ENCODE measurements at places on chromosomes 3 and 15. TPM values are rescaled to one million over a fixed set of nuclear protein-coding genes. Genes with fewer than 3 reads are reported as not detected.

DNA sequence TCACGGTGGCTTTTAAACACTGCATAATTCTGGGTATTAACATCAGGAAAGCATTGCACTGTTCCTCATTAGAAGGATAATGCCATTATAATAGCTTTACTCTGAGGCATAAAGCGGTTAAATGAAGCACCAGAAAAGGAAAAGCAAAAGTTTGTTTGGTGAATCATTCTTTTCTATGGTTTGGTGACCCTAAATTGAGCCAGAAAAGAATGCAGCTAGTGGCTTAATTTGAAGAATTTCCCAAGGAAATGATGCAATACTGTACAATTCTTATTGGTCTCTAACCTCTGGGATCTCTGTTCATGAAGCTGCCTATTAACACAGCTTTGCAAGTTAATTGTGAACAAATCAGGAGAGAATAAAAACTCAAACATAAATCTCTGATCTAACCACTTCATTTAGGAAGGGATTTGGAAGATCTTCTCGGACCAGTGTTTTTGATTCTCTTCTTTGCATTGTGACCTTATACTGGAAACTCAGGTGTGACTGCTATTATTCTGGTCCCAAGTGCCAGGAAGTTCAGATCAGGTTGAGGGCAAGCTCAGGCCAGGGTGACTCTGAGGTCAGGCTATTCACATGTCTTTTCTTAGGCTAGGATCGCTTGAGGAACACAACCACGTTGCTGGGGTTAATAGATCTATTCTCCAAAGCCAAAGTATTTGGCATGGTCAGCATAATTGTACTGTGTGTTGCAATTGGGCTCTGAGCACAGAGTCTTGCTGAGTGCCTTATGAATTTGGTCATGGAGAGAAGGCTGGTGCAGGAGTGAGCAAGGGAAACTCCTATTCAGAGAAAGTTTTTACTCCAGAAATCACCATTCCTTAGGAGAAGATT, 11.3 kb upstream of the DLG1 start:
- H3K4me1 ChIP-seq = no peaks in the 10 kb centered on the region
- no peak overlapping the region for H3K4me3 ChIP-seq
- no peak for DNase-seq
- peaks cover 40% of the 10 kb centered on the region for H3K27me3 ChIP-seq
- H3K27ac ChIP-seq = no peak overlapping the region

Gene BFSP2
- total RNA-seq = not detected

DNA sequence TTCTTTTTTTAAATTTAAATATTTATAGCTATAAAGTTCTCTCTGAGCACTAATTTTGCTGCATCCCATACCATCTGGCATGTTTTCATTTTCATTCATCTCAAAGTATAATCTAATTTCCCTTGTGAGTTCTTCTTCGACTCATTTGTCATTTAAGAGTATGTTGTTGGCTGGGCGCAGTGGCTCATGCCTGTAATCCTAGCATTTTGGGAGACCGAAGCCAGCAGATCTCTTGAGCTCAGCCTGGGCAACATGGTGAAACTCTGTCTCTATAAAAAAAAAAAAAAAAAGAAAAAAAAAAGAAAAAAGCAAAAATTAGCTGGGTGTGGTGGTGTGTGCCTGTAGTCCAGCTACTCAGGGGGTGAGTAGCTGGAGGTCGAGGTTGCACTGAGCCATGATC, 34.8 kb downstream of the MAP1A start:
- H3K27ac ChIP-seq = no peak overlapping the region
- H3K4me3 ChIP-seq = no peak overlapping the region
- H3K36me3 ChIP-seq = no peaks in the 10 kb centered on the region
- no peaks in the 10 kb centered on the region for H3K27me3 ChIP-seq
- no peak for DNase-seq
- no peaks in the 10 kb centered on the region for H3K4me1 ChIP-seq

GRCh38 chr3:2656806-2657777, 453.1 kb downstream of the IL5RA start:
- H3K4me3 ChIP-seq = no peak overlapping the region
- H3K36me3 ChIP-seq = no peaks in the 10 kb centered on the region
- H3K27me3 ChIP-seq = no peaks in the 10 kb centered on the region
- H3K4me1 ChIP-seq = no peaks in the 10 kb centered on the region
- no peak for DNase-seq

GRCh38 chr3:153127788-153128187, 34.2 kb upstream of the RAP2B start:
- no peaks in the 10 kb centered on the region for H3K4me1 ChIP-seq
- DNase-seq = no peak
- H3K4me3 ChIP-seq = no peak overlapping the region
- H3K36me3 ChIP-seq = no peaks in the 10 kb centered on the region
- H3K27me3 ChIP-seq = no peaks in the 10 kb centered on the region

DNA sequence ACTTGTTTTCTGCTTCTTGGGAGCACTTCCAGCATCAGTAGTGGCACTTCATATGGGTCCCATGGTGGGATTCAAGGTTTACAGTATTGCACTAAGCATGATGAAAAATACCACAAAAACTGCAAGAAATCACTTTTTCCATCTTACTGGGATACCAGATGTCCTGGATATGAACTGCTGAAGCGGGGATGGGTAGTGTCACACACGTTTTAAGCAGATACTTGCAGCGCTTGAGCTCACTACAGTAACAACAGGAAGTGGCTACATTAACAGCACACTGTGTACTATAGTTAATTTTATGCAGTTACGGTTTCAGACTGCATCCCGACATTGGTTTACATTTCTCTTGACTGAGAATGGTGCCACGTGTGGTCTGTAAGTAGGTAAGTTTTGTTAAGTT, 3.5 kb upstream of the ISG20 start:
- H3K4me1 ChIP-seq = peaks cover 11% of the 10 kb centered on the region
- no peak overlapping the region for H3K4me3 ChIP-seq
- no peaks in the 10 kb centered on the region for H3K27me3 ChIP-seq
- DNase-seq = no peak

DNA sequence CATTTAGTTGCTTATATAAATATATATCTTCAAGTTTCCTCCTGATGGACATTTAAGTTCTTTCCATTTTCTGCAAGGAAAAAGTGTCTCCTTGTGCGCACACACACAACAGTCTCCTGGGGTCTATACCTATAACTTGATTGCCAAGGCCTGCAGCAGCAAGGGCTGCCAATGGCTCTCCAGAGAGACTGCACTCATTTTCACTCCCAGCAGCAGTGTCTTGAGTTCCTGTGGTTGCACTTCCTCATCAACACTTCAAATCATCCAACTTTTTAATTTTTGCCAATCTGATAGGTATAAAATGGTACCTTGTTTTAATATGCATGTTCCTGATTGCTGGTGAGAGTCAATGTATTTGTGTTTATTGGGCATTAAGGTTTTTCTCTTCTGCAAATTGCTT, 23.1 kb downstream of the TNFAIP8L3 start:
- H3K36me3 ChIP-seq = no peaks in the 10 kb centered on the region
- peaks cover 29% of the 10 kb centered on the region for H3K27me3 ChIP-seq
- H3K27ac ChIP-seq = no peak overlapping the region
- no peak for DNase-seq
- H3K4me1 ChIP-seq = no peaks in the 10 kb centered on the region

- H3K27me3 ChIP-seq = no peaks in the 10 kb centered on the region
- no peaks in the 10 kb centered on the region for H3K36me3 ChIP-seq
- peak; percentile 55 for DNase-seq
- H3K4me3 ChIP-seq = no peak overlapping the region
These were observed 110.3 kb downstream of the LSM3 start for GRCh38 chr3:14288833-14289451.

- H3K27me3 ChIP-seq = no peaks in the 10 kb centered on the region
- peaks cover 27% of the 10 kb centered on the region for H3K4me1 ChIP-seq
- H3K27ac ChIP-seq = no peak overlapping the region
- H3K36me3 ChIP-seq = no peaks in the 10 kb centered on the region
These were observed 67.9 kb upstream of the HEG1 start for GRCh38 chr3:125123451-125124305.

Gene DNAJA4
- 18.6 TPM for total RNA-seq

DNA sequence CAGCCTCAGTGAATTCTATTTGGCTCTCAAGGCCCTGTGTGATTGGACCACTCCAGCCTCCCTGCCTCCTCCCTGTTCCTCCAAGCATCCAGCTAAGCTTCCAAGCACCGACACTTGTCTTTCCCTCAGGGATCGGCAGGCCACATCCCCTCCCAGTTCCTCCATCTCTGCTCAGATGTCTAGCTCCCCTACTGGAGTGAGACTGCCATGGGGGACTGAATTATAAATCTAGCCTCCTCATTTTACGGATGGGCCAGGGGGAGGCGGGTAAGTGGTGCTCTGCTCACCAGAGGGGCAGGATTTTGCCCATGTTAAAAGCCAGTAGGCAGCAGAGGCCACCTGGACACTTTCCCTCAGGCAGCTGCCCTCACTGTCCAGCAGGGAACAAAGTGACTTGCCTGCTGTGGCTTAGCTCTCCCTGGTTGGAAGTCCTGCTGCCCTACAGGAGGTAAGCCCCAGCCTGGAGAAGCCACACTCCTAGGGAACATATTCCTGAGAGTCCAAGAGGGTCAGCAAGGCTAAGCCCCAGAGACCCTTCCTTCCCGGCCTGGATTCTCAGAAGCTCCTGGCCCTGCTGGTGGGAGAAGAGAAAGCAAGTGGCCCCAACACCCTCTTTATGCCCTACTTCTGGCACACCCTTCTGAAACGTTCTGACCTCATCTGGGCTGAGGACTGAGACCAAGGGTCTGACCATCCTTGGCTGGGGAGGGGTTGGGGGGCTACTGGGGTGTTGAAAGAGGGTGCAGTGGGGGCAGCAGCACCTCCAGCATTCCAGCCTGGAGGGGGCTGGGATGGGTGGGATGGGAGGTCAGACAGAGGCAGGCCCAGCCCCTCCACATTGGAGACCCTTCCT, 9.1 kb upstream of the HHATL start:
- no peaks in the 10 kb centered on the region for H3K27me3 ChIP-seq
- no peak overlapping the region for H3K27ac ChIP-seq
- DNase-seq = peak; percentile 65
- H3K4me1 ChIP-seq = no peaks in the 10 kb centered on the region

GRCh38 chr15:95989392-95989791, 341.1 kb upstream of the NR2F2 start:
- no peak overlapping the region for H3K4me3 ChIP-seq
- no peaks in the 10 kb centered on the region for H3K27me3 ChIP-seq
- H3K36me3 ChIP-seq = no peaks in the 10 kb centered on the region
- DNase-seq = no peak
- H3K4me1 ChIP-seq = no peaks in the 10 kb centered on the region

GRCh38 chr3:138136201-138136600, 4.0 kb upstream of the A4GNT start:
- H3K36me3 ChIP-seq = no peaks in the 10 kb centered on the region
- no peak overlapping the region for H3K27ac ChIP-seq
- no peaks in the 10 kb centered on the region for H3K27me3 ChIP-seq
- no peak for DNase-seq
- peak overlapping the region; percentile 21 for H3K4me3 ChIP-seq

DNA sequence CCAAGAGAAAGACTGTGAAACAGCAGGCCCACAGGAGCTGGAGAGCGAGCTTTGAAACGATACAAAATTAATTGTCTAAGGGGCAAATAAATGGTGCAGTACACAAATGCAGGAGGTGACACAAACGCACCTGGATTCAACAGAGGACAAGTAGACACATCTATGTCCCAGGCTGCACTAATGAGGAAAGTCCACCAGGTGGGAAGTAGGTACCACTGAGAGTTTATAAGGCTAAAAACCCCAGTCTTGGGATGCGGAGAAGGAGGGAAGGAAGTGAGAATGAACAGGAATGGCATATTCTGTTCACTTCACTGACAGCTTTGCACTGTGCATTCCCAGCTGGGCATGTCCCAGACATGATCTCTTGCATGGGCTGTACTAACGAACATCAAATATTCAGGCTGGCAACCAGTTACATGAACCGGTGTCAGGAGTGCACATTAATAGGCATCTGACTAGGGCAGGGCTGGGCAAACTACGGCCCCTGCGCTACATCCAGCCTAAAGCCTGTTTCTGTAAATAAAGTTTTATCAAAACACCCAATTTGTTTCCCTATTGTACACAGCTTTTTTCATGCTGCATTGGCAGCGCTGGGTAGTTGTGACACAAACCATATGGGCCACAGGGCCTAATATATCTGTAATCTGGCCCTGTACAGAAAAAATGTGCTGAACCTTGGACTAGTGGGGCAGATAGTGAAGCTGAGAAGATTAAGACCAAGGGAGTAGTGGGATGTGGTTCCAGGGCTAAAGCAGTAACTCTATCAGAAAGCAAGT, 107.0 kb downstream of the IGF2BP2 start:
- peak overlapping the region; percentile 62 for H3K27ac ChIP-seq
- peaks cover 4% of the 10 kb centered on the region for H3K36me3 ChIP-seq
- peaks cover 20% of the 10 kb centered on the region for H3K4me1 ChIP-seq
- H3K4me3 ChIP-seq = no peak overlapping the region
- DNase-seq = peak; percentile 49

DNA sequence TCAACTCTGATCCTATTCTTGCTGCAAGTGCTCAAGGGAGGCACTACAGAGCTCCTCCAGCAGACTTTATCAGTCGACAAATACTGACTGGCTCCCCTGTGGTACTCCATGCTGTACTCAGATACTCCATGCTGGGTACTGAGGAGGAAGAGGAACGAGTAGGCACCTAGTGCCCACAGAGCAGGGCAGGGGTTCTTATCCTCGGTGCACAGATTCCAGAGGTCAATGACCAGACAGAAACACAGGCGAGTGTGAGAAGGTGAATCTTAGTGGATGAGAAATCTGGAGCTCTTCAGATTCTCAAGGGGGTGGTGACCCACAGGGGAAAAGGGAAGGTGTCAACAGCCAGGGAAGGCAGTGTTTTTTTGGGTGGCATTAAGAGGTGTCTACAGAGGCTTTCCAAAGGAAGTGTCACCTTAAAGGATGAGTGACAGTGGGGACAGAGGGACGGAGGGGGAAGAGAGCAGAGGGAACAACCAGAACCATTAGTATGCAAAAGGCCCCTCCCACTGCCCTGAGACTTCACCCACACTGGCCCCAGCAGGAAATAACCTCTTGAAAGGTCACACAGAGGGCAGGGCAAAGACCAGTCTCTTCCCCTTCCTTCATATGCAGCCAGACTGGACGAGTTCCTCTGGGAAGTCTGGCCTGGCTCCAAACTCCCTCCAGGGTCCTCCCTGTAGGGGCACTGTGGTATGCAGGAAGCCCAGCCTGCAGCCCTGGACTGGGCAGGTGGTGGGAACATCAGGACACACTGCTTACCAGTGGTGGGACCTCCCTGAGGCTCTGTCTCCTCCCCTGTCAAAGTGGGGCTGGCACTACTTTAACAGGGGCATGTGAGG, 27.5 kb downstream of the CCDC12 start:
- no peak overlapping the region for H3K27ac ChIP-seq
- H3K4me1 ChIP-seq = peaks cover 44% of the 10 kb centered on the region
- H3K36me3 ChIP-seq = peaks cover 34% of the 10 kb centered on the region
- DNase-seq = no peak
- no peak overlapping the region for H3K4me3 ChIP-seq

- H3K27ac ChIP-seq = no peak overlapping the region
- no peaks in the 10 kb centered on the region for H3K36me3 ChIP-seq
- H3K4me1 ChIP-seq = no peaks in the 10 kb centered on the region
- H3K27me3 ChIP-seq = no peaks in the 10 kb centered on the region
These were observed 17.9 kb downstream of the ABHD2 start for GRCh38 chr15:89106200-89106599.

Data from endodermal cell (in vitro differentiated cells).